Mesothelial cell of epicardium (in vitro differentiated cells): ENCODE measurements at places on chromosomes 1 and 21.

GRCh38 chr21:43323244-43324005, 103.5 kb downstream of the SIK1 start:
- H3K36me3 ChIP-seq: no peaks in the 10 kb centered on the region
- no peak for DNase-seq
- no peaks in the 10 kb centered on the region for H3K27me3 ChIP-seq
- H3K4me1 ChIP-seq: peaks cover 38% of the 10 kb centered on the region
- H3K27ac ChIP-seq: no peak overlapping the region

DNA sequence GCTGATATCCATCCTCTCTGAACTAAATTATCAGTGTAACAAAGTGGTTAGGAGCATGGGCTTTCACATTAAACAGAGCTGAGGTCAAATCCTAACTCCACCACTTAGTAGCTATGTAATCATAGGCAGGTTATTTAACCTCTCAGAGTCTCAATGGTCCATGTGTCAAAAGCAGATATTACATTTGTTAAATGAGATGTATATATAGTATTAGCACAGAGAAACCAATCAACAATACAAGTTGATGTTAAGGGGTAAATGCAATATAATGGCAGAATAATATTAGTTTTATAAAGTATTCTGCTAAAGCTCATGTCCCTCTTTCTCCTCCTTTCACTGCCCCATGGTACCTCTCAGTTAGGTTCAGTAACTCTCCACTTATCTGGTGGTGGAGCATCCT, 27.2 kb downstream of the DBT start:
- no peak overlapping the region for H3K4me3 ChIP-seq
- peaks cover 11% of the 10 kb centered on the region for H3K36me3 ChIP-seq
- DNase-seq: no peak
- no peaks in the 10 kb centered on the region for H3K27me3 ChIP-seq
- H3K27ac ChIP-seq: no peak overlapping the region
- H3K4me1 ChIP-seq: no peaks in the 10 kb centered on the region

DNA sequence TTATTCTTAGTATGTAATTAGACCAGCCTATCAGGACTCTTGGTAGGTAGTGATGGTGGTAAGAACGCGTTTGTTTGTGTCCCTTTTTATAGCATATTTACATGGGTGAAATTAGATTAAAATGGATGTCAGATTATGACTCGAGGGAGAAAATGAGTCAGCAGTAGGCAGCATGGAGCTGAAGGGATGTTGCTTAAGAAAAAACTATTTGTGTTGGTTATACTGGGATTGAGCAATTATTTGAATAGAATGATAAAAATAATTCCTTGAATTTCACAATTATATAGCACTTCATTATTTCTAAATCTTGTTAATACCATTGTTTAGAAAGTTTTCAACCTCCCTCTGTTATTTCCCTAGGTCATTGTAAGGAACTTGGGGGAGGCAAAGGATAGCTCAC, 348.8 kb downstream of the RYR2 start:
- H3K27me3 ChIP-seq: no peaks in the 10 kb centered on the region
- peaks cover 2% of the 10 kb centered on the region for H3K36me3 ChIP-seq
- DNase-seq: no peak
- H3K4me3 ChIP-seq: no peak overlapping the region
- H3K27ac ChIP-seq: no peak overlapping the region

DNA sequence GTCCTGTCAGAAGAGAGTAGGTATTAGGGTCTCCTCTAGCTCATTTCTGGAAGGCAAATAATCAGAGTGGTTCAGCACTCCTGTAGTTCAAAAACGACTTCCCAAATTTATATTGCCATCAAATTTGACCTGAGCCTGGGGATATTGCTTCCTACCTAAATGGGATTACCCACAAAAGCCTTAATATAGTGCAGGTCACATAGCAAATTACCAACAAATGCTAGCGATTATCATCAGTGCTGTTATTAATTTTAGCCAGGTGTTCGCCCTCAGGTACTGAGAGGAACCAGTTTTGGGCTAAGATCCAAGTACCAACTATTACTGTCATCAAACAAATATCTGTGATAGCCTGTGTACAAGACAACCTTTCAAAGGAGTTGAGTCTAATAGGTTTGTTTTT, 661.8 kb upstream of the PTBP2 start:
- H3K4me1 ChIP-seq: peaks cover 13% of the 10 kb centered on the region
- H3K4me3 ChIP-seq: no peak overlapping the region
- no peak for DNase-seq

- H3K36me3 ChIP-seq: no peaks in the 10 kb centered on the region
- peaks cover 38% of the 10 kb centered on the region for H3K4me1 ChIP-seq
- DNase-seq: no peak
- H3K4me3 ChIP-seq: no peak overlapping the region
- no peak overlapping the region for H3K27ac ChIP-seq
Measured at GRCh38 chr1:228801068-228801467, 65.8 kb downstream of the RHOU start.

DNA sequence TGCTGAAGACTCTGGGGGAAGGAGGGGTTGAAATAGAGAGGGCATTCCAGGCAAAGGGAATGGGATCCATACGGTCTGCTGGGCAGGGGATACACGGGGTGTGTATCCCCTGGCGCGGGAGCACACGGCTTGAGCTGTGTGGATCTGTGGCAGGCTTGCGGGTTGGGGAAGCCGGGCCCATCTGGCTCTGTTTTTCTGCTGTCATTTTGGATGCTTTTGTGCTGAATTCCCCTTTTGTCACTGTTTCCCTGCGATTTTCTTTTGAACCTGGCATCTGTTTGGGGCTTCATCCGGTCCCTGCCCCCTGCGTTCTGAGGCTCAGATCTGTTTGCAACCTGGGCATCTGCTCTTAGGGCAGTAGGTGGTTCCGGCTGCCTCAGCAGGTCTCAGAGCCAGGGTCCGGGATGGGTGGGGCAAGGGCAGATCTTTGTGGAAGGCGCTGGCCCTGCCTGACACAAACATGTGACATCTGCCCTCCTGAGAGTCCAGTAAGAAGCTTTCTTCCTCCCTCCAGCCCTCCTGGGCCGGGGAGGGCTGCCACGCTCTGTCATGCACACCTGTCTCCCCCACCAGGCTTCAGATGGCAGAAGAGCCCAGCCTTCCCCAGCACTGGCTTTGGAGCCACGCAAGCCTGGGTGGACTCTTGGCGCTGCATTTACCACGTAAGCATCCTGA, 84.0 kb downstream of the IGSF21 start:
- H3K4me1 ChIP-seq: peaks cover 7% of the 10 kb centered on the region
- H3K27me3 ChIP-seq: peaks cover 34% of the 10 kb centered on the region
- no peak overlapping the region for H3K27ac ChIP-seq
- no peaks in the 10 kb centered on the region for H3K36me3 ChIP-seq
- no peak for DNase-seq

DNA sequence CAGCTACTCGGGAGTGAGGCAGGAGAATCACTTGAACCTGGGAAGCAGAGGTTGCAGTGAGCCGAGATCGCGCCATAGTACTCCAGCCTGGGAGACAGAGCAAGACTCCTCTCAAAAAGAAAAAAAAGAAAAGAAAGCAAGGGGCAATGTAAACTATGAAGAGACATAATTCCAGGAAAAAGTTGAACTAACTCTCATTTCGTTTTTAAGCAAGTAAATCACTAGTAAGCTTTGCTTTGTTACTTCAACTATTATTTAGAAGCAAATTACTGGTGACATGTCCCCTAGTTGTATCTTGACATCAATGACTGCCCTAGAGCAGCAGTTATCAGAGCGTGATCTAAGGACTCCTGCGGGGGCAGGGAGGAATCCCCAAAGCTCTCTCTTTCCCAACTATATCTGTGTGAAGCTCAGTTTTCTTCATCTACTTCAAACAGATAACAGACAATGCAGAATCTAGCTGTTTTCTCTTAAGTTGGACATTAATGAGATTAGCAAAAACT, 18.7 kb downstream of the CLSTN1 start:
- H3K4me1 ChIP-seq: peaks cover 18% of the 10 kb centered on the region
- H3K4me3 ChIP-seq: peak overlapping the region; percentile 5
- H3K27ac ChIP-seq: peak overlapping the region; percentile 89
- H3K36me3 ChIP-seq: peaks cover 2% of the 10 kb centered on the region
- no peaks in the 10 kb centered on the region for H3K27me3 ChIP-seq

DNA sequence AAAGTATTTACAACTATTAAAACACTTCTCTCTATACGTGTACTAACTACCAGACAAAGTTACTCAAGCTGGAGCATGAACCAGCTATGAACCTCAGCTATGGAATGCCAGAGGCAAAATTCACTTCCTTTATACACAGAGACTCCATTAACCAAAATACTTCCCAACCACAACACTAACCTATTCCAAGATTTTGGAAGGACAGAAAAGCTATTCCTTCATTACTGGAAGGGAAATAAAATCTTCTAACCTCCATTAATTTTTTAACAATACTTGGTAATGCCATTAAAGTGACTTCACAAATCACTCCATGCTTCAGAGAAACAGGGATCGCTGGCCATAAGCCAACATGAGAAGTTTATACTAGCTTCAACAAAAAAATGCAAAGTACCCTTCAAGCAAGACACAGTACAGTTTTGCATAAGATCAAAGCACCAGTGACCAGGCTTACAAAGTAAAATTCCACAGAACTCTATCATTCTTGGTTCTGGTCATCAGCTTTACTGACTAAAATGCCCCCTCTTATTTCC, 58.0 kb downstream of the PUM1 start:
- H3K4me1 ChIP-seq: peaks cover 72% of the 10 kb centered on the region
- H3K4me3 ChIP-seq: no peak overlapping the region
- H3K27ac ChIP-seq: peak overlapping the region; percentile 86

DNA sequence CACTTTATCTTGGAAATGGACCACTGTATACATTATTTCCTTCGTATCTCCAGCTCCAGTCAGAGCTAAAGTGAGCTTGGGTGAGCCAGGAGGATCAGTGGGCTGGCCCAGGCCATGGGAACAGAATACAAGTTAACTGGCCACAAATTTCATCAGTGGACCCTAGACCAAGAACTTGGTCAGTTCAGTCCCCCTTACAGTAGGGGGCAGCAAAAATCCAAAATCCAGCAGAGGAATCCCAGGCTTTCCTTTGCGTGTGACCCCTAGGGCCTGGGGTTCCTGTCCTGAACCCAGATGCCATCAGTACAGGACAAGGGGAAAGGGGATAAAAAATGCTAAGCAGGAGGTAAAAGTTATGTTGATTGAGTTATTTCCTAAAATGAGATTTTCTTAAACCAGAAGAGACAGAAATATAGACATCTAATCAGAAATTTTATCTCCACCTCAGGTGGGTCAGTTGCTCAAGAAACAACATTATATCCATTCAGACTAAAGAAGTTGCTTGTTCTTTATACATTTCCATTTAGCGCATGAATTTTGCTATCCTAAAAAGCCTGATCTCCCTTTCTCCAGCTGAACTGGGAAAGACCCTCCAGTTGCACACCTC, 24.1 kb upstream of the LCE5A start:
- no peak overlapping the region for H3K4me3 ChIP-seq
- H3K27me3 ChIP-seq: no peaks in the 10 kb centered on the region
- H3K36me3 ChIP-seq: peaks cover 3% of the 10 kb centered on the region
- DNase-seq: no peak
- H3K27ac ChIP-seq: no peak overlapping the region

DNA sequence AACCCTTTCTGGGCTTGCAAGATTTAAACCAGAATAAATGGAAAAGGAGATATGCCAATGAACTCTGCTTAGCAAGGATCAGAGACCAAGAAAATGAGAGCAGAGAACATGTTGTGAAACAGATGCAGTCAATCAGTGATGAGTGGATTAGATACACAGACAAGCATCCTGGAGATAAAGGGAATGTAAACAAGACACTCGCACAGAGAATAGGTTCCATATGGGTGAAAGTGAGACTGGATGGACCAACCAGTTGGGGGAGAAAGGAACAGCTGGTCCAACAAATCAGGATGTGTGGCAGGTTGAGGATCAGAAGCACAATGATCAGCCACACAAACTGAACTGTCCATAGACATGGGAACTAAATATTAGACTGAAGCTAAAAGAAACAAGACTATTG, 338.2 kb downstream of the ASTN1 start:
- no peak for DNase-seq
- peaks cover 12% of the 10 kb centered on the region for H3K4me1 ChIP-seq
- no peaks in the 10 kb centered on the region for H3K27me3 ChIP-seq
- H3K36me3 ChIP-seq: no peaks in the 10 kb centered on the region
- H3K4me3 ChIP-seq: no peak overlapping the region

- no peak overlapping the region for H3K4me3 ChIP-seq
- no peaks in the 10 kb centered on the region for H3K27me3 ChIP-seq
- H3K36me3 ChIP-seq: peaks cover 11% of the 10 kb centered on the region
- H3K27ac ChIP-seq: no peak overlapping the region
Measured at GRCh38 chr21:46477765-46478164, 19.1 kb downstream of the DIP2A start.

- H3K36me3 ChIP-seq: no peaks in the 10 kb centered on the region
- H3K4me1 ChIP-seq: peaks cover 5% of the 10 kb centered on the region
- no peak for DNase-seq
- no peak overlapping the region for H3K4me3 ChIP-seq
- no peak overlapping the region for H3K27ac ChIP-seq
Measured at GRCh38 chr1:115953180-115953579, 23.1 kb upstream of the SLC22A15 start.

GRCh38 chr21:31938330-31939301, 65.8 kb downstream of the HUNK start:
- H3K27ac ChIP-seq: peak overlapping the region; percentile 67
- no peak for DNase-seq
- H3K27me3 ChIP-seq: no peaks in the 10 kb centered on the region
- peaks cover 51% of the 10 kb centered on the region for H3K4me1 ChIP-seq
- no peak overlapping the region for H3K4me3 ChIP-seq

DNA sequence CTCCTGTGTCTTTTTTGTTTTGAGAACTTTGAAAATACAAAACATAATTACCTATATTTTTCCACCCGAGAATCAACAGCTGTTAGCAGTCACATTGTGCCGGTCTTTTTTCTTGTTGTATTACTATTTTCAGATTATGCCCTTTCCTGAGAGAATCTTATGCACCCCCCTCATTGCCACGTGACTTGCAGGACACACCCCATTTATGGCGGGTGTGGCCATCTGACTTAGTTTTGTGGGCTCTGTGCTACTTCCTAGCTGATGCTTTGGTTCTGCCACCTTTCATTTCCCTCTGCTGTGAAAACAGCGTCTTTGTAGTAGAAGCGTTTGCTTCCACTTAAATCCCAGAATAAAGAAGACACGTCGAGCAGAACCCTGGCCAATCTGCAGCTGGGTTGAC, 82.8 kb upstream of the SOX13 start:
- no peak for DNase-seq
- peaks cover 5% of the 10 kb centered on the region for H3K36me3 ChIP-seq
- peaks cover 9% of the 10 kb centered on the region for H3K4me1 ChIP-seq
- no peak overlapping the region for H3K4me3 ChIP-seq

DNA sequence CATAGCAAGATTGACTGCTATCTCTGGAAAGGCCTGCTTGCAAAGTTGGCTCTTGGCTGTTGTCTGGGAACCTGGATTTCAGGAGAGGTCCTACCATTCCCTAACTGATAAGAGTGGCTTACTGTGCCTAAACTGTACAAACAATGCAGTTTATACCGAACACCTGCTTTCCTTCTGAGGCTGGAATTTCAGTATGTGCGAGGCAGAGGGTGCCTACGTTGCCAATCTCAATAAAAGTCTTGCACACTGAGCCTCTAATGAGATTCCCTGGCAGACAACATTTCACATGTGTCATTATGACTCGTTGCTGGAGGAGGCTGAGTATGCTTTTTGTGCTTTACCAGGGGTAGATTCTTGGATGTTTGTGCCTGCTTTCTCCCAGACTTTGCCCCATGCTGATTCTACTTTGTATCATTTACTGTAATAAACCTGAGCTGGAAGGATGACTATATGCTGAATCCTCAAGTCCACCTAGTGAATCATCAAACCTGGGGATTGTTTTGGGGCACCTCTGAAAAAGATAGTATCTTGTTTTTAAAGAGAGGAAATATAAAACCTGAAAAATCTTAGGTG, 58.9 kb upstream of the GNG4 start:
- H3K4me1 ChIP-seq: peaks cover 30% of the 10 kb centered on the region
- DNase-seq: no peak
- H3K36me3 ChIP-seq: no peaks in the 10 kb centered on the region
- H3K27ac ChIP-seq: peak overlapping the region; percentile 35
